Midbrain (tissue), 1 donor: ENCODE measurements at places on chromosomes 2 and 18.

DNA sequence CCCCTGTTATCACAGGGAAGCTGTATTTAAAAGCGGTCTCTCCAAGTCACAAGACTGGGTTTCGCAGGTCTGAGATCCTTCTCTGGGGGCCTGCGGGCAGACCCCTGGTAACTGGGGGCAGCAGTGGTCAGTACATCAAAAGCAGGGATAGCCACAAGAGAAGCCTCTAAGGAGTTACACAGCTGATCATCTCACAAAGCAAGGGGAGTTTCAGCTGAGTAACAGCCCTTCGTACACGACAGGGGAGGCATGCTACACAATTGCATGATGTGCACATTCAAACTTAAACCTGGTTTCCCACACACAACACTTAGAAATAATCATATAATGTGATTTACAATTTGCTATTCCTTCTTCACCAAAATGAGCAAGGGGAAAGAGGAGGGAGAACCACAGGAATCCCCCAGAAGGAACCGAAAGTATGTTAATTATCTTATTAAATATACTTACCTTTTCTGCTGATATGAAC is 87.5 kb downstream of the TMEM131 start:
- DNase-seq: no peak

DNA sequence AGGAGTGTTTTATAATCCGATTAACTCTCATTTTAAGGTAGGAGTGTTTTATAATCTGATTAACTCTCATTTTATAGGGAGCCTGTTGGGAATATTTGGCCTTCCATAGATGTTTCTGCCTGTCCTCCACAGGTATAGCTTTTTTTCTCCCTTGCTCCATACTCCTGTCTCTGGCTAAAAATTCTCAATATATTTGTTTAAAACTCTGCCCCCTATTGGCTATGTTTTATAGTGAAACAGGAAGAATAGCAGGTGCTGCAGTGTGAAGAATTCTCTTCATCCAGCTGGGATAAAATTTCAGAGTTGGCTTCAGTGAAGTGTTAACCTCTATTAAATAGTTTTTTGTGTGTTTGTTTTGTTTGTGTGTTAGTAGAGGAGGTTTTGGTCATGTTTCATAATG is 1046.0 kb upstream of the TMEFF2 start:
- DNase-seq: no peak

DNA sequence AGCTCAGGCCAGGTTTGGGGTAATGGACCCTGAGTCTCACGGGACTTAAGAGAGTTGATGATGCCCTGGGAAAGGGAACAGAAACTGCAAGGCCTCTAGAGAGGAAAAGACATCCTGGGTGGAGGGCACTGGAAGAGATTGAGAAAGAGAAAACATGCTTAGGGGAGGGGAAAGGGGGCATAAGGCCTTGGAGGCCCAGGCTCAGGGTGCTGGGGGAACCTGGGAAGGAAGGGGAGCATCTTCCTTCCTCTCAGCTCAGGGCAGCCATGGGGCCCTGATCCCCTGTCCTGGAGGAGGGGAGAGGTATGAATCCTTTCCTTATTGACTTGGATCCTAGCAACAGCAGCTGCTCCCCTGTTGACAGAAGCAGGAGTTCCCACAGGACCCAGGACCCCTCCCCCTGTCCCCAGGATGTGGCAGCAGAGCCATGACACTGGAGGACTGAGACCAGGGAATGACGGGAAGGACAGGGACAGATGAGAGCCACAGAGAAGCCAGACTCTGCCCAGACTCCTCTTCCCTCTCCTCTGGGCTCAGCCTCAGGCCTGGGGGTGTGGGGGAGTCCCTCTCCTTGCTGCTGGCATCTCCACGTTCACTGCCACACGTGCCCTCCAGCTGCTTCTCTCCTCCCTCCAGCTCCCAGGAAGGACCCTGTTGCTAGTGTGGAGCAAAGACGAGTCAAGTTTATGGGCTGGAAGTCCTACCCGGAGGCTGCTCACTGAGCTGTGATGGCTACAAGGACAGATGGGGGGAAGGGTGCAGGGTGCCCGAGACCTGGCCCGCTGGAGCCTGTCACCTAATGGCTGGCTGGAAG is 815 bp downstream of the GPBAR1 start:
- no peak for DNase-seq

DNA sequence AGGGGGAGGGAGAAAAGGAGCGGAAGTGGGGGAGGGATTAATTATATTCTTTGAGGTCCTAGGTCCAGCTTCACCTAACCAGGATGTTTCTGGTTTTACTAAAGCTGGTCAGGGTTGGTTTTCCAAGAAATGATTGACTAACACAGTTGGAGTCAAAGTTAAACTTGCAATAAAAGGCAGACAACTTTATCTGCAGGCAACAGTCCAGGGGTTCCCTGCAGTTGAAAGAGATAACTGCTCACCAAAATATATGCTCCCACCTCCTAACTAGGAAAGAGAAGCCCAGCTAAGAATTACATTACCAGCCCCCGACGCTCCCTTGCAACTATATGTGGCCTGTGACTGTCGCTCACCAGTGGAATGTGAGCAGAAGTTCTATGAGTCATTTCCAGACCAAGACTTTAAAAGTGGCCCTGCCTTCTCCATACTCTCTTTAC is 140.0 kb upstream of the PKDCC start:
- DNase-seq: no peak

GRCh38 chr2:69559442-69560146 is 83.9 kb downstream of the AAK1 start:
- DNase-seq: peak; percentile 53

- DNase-seq: no peak
These were observed 5.4 kb downstream of the NBAS start for GRCh38 chr2:15555760-15556193.

DNA sequence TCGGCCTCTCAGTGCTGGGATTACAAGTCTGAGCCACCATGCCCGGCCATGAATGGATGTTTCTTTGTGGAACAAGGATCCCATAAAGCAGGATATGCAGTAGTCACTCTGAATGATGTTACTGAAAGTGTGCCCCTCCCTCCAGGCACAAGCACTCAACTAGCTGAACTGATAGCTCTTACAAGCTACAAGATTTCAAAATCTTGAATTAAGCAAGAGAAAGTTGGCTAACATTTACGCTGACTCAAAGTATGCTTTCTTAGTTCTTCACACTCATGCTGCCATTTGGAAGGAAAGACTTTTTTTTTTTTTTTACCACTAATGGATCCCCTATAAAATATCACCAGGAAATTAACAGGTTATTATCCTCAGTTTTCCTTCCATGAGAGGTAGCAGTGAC is 549.0 kb upstream of the PKDCC start:
- no peak for DNase-seq

DNA sequence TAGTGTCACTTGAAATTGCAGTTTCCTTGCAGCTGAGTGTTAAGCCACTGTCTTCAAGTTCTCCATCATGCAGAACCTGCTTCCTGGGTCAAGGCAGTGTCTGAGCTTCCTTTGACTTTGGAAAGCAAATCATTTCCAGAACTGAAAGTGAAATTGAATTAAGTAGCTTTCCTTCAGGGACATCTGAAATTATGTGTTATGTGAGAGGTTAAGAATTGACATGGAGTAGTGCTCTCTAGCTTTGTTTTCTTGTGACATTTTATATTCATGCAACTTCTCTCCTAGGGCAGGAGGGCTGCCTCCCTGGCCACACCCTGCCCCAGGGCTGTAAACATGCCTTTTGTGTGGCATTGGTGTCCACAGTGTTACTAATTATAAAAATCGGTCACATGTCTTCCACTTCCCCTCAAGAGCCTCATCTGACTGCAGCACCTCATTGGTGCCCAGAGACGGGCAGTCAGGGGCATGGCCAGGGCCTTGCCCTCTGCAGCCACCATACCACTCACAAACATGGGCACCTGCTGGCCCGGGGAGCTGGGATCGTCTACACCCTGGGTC is 14.4 kb downstream of the RAB12 start:
- peak; percentile 20 for DNase-seq

- no peak for DNase-seq
These were observed 57.2 kb downstream of the CALCRL start for GRCh38 chr2:187390891-187391290.

DNA sequence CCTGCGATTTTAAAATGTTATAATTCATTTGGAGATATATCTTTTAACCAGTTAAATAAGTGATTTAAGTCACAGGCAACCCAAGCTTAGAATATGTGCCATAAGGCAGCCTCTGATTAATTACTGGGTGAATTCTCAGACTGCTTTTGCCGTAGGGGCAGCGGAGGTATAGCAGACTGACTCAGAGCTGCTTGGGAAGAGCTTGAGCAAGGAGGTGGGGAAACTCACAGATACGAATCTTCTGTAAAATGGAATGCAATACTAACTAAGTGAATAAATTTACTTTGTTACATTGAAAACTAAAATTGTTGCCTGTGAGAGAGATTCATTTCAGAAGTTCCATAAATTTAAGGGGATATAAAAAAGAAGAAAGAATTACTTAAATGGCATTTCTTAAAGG is 115.4 kb downstream of the KYNU start:
- no peak for DNase-seq
